ENCODE measurements at places on chromosomes 2 and 18. TPM values are rescaled to one million over a fixed set of nuclear protein-coding genes. Genes with fewer than 3 reads are reported as not detected.

The PDE1A gene
- total RNA-seq = 2.6 TPM

GRCh38 chr2:206428783-206429182 lies 14.5 kb upstream of the ADAM23 start:
- no peak overlapping the region for H3K27ac ChIP-seq
- DNase-seq = no peak
- no peaks in the 10 kb centered on the region for H3K4me1 ChIP-seq
- no peaks in the 10 kb centered on the region for H3K36me3 ChIP-seq
- H3K4me3 ChIP-seq = no peak overlapping the region

GRCh38 chr18:24201699-24202687 lies 63.1 kb downstream of the CABYR start:
- H3K4me1 ChIP-seq = no peaks in the 10 kb centered on the region
- H3K4me3 ChIP-seq = no peak overlapping the region
- no peaks in the 10 kb centered on the region for H3K36me3 ChIP-seq
- no peaks in the 10 kb centered on the region for H3K27me3 ChIP-seq
- no peak overlapping the region for H3K27ac ChIP-seq

- peaks cover 7% of the 10 kb centered on the region for H3K4me1 ChIP-seq
- no peak overlapping the region for H3K27ac ChIP-seq
These were observed 4.8 kb upstream of the MRPL44 start for GRCh38 chr2:223952280-223952968.

DNA sequence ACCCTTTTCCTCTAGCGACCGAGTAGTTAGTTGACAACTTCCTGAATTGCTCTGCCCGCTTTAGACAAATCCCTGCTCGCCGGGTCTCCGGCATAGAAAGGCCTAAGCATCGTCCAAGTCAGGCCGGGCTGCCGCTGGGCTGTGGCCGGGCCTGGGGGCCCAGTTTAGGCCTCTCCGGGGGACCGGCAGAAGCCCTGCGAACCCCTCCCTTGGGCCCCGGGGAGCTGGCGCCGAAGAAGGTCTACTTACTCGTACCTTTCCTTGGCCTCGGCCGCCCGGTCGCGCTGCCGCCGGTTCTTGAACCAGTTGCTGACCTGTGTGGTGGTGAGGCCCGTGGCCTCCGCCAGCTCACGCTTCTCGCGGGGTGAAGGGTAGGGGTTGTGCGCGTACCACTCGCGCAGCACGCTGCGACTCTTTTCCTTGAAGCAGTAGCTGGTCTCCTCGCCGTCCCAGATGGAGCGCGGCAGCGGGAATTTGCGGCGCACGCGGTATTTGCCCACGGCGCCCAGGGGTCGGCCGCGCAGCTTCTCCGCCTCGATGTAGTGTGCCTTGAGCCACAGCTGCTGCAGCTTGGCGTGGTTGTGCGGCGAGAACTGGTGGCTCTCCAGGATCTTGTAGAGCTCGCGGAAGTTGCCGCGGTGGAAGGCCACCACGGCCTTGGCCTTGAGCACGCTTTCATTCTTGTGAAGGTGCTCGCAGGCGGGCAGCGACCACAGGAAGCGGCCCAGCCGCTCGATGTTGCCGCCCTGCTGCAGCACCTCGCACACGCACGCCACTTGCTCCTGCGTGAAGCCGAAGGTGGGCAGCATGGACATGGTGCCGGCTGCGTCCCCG lies 739 bp downstream of the SIX2 start:
- no peaks in the 10 kb centered on the region for H3K36me3 ChIP-seq
- H3K4me1 ChIP-seq = peaks cover 58% of the 10 kb centered on the region
- no peak overlapping the region for H3K27ac ChIP-seq
- DNase-seq = no peak
- H3K4me3 ChIP-seq = peak overlapping the region; percentile 54
- peaks cover 94% of the 10 kb centered on the region for H3K27me3 ChIP-seq

Data from suprapubic skin (tissue), 4 donors.